WTC11 (cell line): ENCODE measurements at places on chromosomes 3 and 15.

GRCh38 chr3:194654443-194654842 lies 17.5 kb downstream of the LSG1 start:
- DNase-seq, result no peak
- peak overlapping the region; percentile 70 for H3K27ac ChIP-seq
- no peak overlapping the region for H3K4me3 ChIP-seq
- peaks cover 72% of the 10 kb centered on the region for H3K36me3 ChIP-seq
- H3K27me3 ChIP-seq, result no peaks in the 10 kb centered on the region

GRCh38 chr3:155335724-155336354 lies 42.4 kb upstream of the STRIT1 start:
- no peak overlapping the region for H3K4me3 ChIP-seq
- no peaks in the 10 kb centered on the region for H3K36me3 ChIP-seq
- H3K27me3 ChIP-seq, result no peaks in the 10 kb centered on the region
- H3K27ac ChIP-seq, result no peak overlapping the region
- peaks cover 11% of the 10 kb centered on the region for H3K4me1 ChIP-seq

DNA sequence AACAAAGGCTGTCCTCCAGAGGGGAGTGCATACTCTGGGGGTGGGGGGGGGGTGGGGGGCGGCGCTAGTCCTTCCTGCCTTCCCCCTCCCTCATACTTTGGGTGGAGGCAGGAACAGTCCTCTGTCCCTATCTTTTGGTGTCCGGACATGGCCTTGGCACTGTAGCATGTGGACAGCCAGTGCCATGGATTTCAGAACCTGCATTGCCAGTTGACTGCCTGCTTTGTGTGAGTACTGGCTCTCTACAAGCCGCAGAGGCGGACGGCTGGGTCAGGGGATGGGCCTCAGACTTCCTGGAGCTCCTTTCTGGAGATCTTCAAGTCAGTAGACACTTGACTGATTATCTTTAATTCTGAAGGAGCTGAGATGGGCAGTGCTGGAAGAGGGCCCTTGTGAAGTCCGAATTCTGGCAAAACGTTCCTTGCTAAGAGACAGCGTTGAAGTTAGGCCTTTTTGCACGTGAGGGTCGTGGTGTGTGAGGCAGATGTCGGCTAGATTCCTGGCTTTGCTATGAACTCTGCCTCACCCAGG lies 2.5 kb downstream of the CLDN11 start:
- no peak overlapping the region for H3K27ac ChIP-seq
- peaks cover 9% of the 10 kb centered on the region for H3K36me3 ChIP-seq
- DNase-seq, result no peak
- peaks cover 29% of the 10 kb centered on the region for H3K4me1 ChIP-seq
- H3K27me3 ChIP-seq, result peaks cover 51% of the 10 kb centered on the region

DNA sequence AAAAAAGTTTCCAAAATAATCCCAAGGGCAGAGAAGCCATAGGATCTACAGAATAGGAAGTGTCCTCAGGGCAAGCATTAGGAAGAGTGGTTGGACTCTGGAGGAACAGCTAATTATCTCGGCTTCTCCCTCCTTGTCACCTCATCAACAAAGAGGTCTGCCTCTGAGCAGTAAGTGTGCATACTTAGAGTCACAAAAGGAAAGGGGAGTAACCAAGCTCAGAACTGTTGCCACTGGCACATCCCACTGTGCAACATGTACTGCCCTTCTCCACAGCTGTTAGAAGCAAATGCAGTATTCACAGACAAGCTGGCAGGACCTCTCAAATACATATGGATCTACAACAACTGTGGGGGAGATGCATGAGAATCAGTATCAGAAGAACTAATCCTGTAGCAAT lies 31.5 kb downstream of the NGLY1 start:
- peaks cover 23% of the 10 kb centered on the region for H3K36me3 ChIP-seq
- no peaks in the 10 kb centered on the region for H3K27me3 ChIP-seq
- H3K4me3 ChIP-seq, result no peak overlapping the region

DNA sequence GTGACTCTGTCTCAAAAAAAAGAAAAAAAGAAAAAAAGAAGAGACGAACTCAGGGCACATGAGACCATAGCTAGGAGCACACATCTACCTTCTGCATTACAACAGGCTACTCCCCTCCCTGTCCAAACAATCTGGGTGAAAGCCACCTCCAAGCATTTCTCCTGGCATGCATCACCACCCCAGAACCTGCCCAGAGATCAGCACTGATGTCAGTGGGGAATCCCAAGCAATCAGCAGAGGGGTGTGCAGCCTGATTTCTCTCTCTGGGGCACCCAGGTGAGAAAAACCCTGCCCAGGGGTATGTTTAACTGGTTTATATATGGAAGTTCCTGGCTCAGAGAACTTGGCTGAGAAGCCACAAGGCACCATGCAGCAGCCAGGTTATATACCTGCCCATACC lies 59.4 kb downstream of the CDC25A start:
- peaks cover 7% of the 10 kb centered on the region for H3K4me1 ChIP-seq
- no peak overlapping the region for H3K27ac ChIP-seq
- no peak overlapping the region for H3K4me3 ChIP-seq
- H3K27me3 ChIP-seq, result no peaks in the 10 kb centered on the region
- H3K36me3 ChIP-seq, result no peaks in the 10 kb centered on the region
- no peak for DNase-seq

- peaks cover 31% of the 10 kb centered on the region for H3K36me3 ChIP-seq
- DNase-seq, result no peak
Observed at GRCh38 chr3:121542924-121543323, 2.9 kb downstream of the POLQ start.

GRCh38 chr15:63588826-63589225 lies 8.4 kb upstream of the FBXL22 start:
- no peak overlapping the region for H3K4me3 ChIP-seq
- no peaks in the 10 kb centered on the region; the same call in 1 of the 2 replicates for H3K27me3 ChIP-seq
- DNase-seq, result no peak
- peaks cover 49% of the 10 kb centered on the region for H3K36me3 ChIP-seq
- H3K27ac ChIP-seq, result no peak overlapping the region
- H3K4me1 ChIP-seq, result peaks cover 2% of the 10 kb centered on the region; the same call in 1 of the 2 replicates
